RPMI7951 (cell line): ENCODE measurements at places on chromosomes 6 and 20. TPM values are rescaled to one million over a fixed set of nuclear protein-coding genes. Genes with fewer than 3 reads are reported as not detected.

The ARFRP1 gene
- total RNA-seq = 38.8 and 69.0 TPM in 2 replicates

The AGER gene
- 0.98 and 1.6 TPM in 2 replicates for total RNA-seq

The CPNE5 gene
- not detected in 2 replicates for total RNA-seq

The CDH4 gene
- 0.12 and 0.29 TPM in 2 replicates for total RNA-seq

The SRSF12 gene
- total RNA-seq = not detected in 2 replicates

The HRH3 gene
- total RNA-seq = not detected in 2 replicates

The POPDC3 gene
- 63.6 and 66.4 TPM in 2 replicates for total RNA-seq

The GGTLC1 gene
- total RNA-seq = not detected in 2 replicates

The LINC00237 gene
- total RNA-seq = not detected in 2 replicates

The MCHR2 gene
- not detected in 2 replicates for total RNA-seq

The HIVEP2 gene
- total RNA-seq = 7.3 and 8.8 TPM in 2 replicates

The NOX3 gene
- total RNA-seq = not detected in 2 replicates

The TGM6 gene
- total RNA-seq = not detected in 2 replicates

The TRERF1 gene
- 4.0 and 5.2 TPM in 2 replicates for total RNA-seq

The BTNL2 gene
- total RNA-seq = not detected in 2 replicates

The TFAP2A gene
- total RNA-seq = 8.9 and 9.0 TPM in 2 replicates

The TMEM74B gene
- not detected in 2 replicates for total RNA-seq

The LPA gene
- not detected in 2 replicates for total RNA-seq

The FNDC1 gene
- not detected in 2 replicates for total RNA-seq
